NCI-H1105 (cell line): ENCODE measurements at places on chromosomes 16 and 17.

GRCh38 chr16:54843424-54843750 lies 87.3 kb upstream of the IRX5 start:
- DNase-seq: no peak

GRCh38 chr16:24018485-24018884 lies 182.7 kb downstream of the PRKCB start:
- DNase-seq: no peak

DNA sequence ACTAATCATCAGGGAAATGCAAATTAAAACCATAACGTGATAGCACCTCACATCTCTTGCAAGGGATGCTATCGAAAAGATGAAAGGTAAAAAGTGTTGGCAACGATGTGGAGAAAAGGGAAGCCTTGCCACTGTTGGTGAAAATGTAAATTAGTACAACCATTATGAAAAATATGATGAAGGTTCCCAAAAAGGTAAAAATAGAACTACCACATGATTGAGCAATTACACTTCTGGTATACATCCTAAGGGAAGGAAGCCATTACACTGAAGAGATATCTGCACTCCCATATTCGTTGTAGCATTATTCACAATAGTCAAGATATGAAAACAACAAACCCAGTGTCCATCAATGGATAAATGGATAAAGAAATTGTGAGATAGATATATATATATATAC lies 21.5 kb downstream of the ABCA10 start:
- no peak for DNase-seq

DNA sequence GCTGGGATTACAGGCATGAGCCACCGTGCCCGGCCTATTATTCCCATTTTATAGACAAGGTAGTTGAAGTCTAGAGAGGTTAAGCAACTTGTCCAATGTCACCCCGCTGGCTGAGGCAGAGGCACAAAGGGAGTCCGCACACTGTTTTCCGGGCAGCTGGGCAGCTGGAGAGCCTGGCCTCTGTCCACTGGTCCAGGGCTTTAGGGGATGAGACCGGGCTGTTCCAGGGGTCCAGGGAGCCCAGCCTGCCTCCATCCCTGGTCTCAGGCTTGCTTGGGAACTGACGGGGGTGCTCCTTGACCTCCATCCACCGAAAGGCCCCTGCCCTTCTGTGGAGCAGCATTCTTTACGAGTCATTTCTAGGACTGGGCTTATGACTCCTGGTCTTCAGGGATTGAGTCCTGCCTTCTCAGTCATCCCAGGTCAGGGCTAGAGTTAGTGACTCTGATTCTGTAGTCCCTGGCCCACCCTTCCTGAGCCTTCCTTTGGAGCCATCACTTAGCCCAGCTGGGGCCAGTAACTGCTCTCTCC lies 37.5 kb downstream of the SOCS3 start:
- no peak for DNase-seq

- no peak for DNase-seq
These were observed 16.9 kb downstream of the NXN start for GRCh38 chr17:962670-963069.

- no peak for DNase-seq
These were observed 675.7 kb downstream of the WWOX start for GRCh38 chr16:78775161-78775561.

GRCh38 chr17:27323538-27324215 lies 29.8 kb downstream of the WSB1 start:
- no peak for DNase-seq

DNA sequence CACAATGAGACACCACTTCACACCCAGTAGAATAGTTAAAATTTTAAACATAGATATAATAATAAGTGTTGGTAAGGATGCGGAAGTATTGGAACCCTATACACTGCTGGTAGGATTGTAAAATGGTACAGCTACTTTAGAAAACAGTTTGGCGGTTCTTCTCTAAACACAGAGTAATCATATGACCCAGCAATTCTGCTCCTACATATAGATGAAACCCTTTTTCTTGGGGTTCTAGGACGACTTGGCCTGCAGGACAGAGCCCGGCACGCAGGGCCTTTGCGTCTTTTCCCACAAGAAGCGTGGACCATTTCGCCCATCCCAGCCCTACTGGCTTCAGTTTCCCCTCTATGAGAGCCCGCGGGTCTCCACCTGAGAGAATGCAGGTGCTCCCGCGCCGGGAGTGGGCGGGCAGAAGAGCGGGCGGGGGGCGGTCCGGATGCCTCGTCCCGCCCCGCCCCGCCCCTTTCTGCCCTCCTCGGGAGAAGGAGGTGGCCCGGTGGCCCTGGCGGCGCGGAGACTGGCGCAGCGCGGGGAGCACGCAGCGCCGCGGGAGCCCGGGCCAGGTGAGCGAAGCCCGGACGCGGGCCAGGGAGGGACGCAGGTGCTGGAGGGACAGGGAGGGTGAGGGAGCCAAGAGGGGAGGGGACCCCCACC lies at the start of gene SDR42E2:
SDR42E2 (plus strand) TSS at position 508 of the 657 bp plus-strand sequence. CDS start 3,077 bp downstream, outside the sequence.
- DNase-seq: peak; percentile 12

DNA sequence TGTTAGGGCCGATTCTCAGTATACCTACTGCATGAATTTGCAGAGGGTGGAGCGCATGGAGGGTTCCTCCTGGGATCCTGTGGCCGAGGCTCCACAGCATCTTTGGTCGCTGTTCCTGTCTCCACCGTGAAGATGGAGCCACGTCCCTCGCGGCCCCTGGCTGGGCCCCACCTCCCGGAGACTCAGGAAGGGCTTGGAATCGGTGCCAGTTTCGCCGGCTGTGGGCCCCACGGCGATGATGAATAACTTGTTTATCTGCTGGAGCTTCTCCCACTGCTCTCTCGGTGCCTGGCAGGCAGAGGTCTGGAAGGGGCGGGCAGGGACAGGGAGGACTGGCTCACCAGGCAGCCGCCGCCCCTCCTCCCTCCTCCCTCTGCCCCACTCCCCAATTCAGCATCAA lies 8.1 kb downstream of the SLC5A11 start:
- DNase-seq: peak; percentile 4

DNA sequence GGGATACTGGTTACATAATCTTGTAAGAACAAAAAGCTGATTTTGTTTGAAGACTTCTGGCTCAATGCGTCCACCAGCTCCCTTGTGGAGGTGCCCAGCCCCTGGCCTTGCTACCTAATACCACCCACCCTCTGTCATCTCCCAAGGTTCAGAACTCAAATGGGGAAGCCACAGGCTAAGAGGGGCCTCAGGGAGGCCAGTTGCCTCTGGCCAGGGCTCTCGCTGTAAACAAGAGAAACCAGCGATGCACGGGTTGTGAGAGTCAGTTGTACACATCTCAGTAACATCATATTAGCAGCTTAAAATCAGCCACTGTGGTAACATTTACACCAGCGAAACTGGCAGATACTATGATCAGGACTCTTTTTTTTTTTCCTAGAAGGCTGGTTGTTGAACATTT lies 6.0 kb downstream of the TEKT5 start:
- DNase-seq: no peak

- no peak for DNase-seq
These were observed 204.7 kb downstream of the HS3ST3B1 start for GRCh38 chr17:14505606-14506005.

DNA sequence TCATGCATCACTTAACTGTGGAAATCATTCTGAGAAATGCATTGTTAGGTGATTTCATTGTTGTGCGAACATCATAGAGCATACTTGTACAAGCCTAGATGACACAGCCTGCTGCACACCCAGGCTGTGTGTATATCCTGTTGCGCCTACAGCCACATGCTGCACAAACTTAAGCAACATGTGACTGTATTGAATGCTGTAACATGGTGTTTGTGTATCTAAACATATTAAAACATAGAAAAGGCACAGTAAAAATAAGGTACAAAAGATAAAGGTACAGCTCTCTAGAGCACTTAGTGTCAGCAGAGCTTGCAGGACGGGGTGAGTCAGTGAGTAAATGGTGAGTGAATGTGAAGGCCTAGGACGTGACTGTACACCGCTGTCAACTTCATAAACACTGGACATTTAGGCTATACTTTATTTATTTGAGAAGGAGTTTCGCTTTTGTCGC lies 11.9 kb downstream of the FOXK2 start:
- DNase-seq: no peak

DNA sequence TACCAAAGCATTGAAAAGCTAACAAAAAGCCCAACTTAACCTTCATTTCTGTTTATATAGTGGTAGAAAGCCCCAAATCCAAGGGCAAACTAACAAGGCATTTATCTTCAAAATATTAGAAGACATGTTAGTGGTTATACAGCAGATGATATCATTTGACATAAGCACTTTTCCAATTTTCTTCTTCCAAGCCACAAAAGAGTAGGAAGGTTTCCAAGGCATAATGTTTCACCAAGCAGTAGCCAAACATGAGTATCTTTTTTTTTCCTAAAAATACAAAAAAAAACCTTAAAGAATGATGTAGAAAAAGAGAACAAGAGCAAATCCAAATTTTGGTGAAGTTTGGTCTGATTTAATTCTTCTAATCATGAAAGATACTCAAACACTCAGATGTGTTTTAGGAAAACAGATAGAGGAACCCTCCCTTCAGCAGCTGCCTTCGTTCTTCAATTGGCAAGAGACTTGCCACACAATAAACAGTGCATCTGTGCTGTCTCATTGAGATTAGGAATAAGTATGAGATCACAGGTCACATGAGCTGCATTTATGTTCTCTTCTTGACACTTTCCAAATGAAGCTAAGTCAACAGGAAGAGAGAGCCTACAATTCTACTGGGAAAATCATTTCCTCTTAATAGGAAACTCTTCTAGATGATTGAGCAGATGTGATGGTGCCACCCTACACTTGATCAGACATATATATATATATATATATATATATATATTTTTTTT lies 106.7 kb downstream of the TTC19 start:
- no peak for DNase-seq

GRCh38 chr17:17297217-17297616 lies 6.0 kb upstream of the NT5M start:
- no peak for DNase-seq

- no peak for DNase-seq
These were observed 8.0 kb upstream of the SPATA32 start for GRCh38 chr17:45269912-45270311.

DNA sequence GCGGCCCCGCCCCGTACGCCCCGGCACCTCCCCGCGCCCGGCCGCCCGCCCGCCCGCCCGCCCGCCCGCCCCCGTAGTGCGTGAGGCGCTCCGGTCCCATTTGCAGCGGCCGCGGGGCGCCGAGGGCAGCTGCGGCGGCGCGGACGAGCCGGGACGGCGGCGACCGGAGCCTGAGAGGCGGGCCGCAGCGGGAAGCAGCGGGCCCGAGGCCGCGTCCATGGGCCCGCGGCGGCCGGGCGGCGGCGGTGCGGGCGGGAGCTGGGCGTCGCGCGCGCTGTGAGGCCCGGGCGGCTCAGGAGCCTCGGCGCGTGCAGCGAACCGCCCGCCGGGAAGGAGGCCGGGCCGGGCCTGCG lies at the start of gene MPRIP:
MPRIP (plus strand) TSS at position 74 of the 353 bp plus-strand sequence. CDS start 392 bp downstream, outside the sequence.
- DNase-seq: no peak

DNA sequence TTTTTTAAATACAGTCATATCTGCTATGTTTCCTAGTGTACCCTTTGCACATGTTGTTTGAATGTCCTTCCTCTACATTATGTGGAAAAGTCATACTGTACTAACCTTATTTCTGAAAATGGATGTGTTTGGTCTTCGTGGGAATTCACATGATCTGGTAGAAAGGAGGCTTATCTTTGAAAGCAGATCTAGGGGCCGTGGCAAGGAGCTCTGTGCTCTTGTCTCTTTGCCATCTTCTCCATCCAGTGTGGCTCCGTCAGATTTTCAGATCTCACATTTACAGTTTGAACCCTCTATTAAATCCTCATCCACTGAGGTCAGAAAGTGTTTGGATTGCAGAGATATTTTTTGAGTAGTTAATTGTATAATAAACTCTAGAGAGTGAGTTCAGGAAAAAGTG lies 32.9 kb downstream of the MAP2K4 start:
- DNase-seq: no peak

- DNase-seq: no peak
These were observed 305.4 kb downstream of the CEP112 start for GRCh38 chr17:65886315-65887245.

DNA sequence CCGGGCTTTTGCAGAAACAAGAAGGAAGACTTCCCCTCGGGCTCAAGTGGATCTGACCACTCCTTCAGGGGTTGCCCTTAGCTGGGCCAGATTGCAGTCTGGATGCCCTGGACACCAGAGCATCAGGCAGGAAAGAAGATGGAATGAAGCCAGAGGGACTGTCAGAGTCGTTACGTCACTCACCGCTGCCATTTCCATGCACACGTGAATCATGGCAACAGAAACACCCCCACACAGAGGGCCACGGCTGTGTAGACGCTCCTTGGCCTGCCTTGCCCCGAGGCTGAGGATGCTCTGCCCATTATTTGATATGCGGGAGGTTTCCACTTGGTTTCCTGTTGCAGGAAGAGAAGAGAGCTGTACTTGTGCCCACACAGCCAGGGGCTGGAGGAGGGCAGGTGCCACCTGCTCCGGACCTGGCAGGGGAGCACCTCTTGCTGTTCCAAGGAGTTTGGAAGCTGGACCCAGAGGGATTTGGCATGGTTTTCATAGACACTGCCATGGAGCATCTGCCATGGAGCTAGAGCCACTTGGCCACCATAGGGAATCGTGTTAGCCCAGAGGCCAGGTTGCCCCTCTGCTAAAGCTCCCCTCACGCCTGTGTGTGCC lies 29.4 kb downstream of the RBFOX3 start:
- peak; percentile 14 for DNase-seq

DNA sequence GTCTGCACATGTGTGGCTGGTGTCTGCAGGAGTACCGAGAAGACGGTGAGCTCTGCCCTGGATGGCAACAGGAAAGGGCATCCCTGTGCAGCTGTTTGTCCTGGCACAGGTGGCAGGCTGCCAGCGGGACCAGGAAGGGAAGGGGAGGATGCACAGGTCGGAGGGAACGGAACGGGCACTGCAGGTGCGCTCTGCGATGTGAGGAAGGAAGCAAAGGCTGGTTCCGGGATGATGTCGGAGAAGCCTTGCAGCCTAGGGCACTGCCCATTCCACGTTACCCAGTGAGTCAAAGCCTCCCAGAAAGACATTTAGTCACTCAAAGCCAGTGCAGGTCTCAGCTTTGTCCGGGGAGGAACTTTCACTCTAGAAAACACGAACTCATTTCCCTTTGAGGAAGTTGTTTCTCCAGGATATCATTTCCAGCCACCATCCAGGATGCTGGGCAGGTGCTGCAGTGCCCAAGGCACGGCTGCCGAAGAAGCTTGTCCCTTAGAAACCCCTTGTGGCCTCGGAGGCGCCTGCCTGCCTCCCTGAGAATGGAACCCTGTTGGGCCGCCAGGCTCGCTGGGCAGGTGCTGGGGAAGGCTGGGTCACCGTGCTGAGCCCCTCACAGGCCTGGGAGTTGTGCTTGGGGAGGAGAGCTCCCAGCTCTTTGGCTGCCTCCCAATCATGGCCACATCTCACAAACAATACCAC lies 4.5 kb upstream of the TMEM235 start:
- no peak for DNase-seq

DNA sequence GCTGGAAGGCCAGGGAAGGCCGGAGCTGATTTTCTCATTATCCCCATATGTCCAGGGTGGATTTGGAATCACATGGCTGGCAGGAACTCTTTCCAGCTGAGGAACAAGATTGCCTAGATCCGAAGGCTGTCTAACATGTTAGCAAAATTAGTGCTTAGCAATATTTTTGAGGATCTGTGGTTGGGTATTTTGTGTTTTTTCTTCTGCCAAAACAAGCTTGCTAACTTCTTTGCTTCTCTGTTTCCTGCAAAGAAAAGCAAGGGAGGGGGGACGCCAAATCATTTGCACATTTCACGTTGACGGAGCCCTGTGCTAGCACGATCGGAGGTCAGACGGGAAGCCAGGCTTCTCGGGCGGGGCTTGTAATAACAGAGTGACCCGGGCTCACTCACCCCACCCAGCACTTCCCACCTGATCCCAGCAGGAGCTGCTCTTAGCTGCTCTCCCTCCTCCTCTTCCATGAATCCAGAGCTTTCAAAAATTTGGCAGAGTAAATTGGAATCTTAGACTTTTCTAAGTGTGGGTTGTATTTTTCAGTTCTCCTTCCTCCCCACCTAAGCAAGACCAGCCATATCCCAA lies 33.3 kb upstream of the FOXF1 start:
- DNase-seq: no peak

- no peak for DNase-seq
These were observed 56.2 kb upstream of the CRISPLD2 start for GRCh38 chr16:84763629-84764028.
